ENCODE measurements at places on chromosomes 3 and 15.

DNA sequence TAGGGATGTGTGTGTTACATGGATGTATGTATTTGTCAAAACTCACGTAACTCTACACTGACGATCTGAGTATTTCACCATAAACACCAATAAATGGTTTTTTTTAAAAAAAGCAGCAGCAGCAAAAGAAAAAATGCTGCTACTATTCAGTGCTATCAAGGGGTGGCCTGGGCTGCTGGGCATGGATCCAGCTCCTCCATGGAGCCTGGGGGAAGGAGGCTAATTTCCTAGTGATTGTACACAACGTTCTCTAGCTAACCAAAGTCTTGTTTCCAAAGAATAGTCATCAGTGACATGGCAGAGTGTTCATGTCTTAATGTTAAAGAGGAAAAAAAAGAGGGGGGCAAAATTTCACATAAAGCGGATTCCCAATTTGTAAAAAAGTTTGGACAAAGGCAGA is 29.0 kb downstream of the POMGNT2 start:
- no peak for DNase-seq

DNA sequence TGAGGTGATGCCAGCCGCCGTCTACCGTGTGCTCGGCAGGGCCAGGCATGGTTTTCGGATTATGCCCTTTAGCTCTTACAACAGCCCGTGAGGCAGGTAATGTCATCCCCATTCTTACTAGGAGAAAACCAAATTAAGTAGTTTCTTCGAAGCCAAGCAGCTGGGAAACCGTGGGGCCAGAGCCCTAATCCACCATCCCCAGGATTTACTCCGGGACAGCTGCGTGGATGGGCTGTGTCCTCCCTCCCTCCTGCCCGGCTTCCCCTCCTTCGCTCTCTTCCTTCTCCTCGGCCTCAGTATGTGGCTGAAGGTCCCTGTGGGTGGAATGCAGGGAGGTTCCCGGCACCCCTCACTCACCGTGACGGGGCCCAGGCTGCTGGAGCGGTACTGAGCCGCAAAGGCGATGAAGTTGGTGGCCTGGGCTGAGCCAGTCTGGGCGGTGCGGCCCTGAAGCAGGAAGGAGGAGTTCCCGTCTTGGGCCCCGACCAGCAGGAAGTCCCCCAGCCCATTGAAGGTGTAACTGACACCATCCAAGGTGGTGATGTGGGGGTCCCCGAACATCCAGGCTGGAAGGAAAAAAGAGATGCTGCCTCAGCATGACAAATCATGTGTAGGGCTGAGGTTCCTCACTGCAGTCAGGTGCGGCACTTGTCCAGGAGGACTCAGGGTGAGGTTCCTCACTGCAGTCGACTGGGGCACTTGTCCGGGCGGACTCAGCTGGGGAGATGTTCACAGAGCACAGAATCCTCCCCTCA is 42.5 kb downstream of the MUC20 start:
- DNase-seq, result no peak

DNA sequence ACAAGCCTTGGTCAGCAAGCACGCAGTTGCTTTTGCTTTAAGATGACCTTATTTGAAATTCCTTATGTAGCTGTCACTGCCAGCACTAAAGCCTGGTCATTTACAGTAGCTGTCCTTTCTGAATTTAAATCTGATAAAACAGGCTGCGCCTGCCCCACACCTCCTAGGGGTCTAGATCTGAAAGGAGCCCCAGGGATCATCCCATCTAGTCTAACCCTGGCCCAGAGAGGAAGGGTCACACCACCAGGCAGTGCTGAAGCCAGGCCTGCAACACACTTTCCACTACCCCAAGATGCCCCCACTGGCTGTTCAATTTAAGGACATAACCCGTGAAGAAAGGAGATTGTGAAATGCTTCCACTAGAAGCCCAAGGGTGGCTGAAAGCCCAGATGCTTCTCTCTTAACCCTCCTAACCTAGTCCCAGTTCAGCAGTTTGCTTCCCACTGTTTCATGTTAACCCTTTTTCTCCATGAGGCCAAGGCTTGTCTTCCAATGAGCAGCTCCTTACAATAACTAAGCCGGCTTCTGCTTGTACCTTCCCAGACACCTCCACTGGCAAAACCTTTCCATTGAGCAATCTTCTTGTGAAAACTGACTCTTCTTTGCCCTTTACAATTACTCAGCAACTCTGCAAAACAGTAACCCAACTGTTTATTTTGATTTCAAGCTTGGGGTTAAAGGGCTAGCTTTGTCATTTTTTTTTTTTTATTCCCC is 198.9 kb upstream of the LPP start:
- no peak for DNase-seq

- DNase-seq, result no peak
These were observed 52.5 kb upstream of the ATP2C1 start for GRCh38 chr3:130841357-130841756.

- DNase-seq, result peak; percentile 26
These were observed 75.2 kb upstream of the ACAD9 start for GRCh38 chr3:128804017-128804810.

All from NCI-H2107 (cell line).